Camera-type eye (tissue), 1 donor: ENCODE measurements at places on chromosomes 16 and 17. TPM values are rescaled to one million over a fixed set of nuclear protein-coding genes. Genes with fewer than 3 reads are reported as not detected.

The PRR35 gene
- total RNA-seq, result 2.0 TPM

The NATD1 gene
- total RNA-seq, result 9.5 TPM

The CNGB1 gene
- 50.7 TPM for total RNA-seq

The TBC1D3B gene
- total RNA-seq, result 4.7 TPM

The TBC1D26 gene
- 2.9 TPM for total RNA-seq

The PDE6G gene
- 6.4 TPM for total RNA-seq

The CTRB2 gene
- not detected for total RNA-seq

The ZPBP2 gene
- not detected for total RNA-seq

The MT1M gene
- not detected for total RNA-seq

The CFAP97D1 gene
- total RNA-seq, result not detected

The BRIP1 gene
- 11.0 TPM for total RNA-seq

The TP53TG3F gene
- total RNA-seq, result not detected

The KRTAP4-1 gene
- not detected for total RNA-seq

The SECTM1 gene
- total RNA-seq, result 6.6 TPM

The TIMM22 gene
- total RNA-seq, result 16.9 TPM

The RIPOR1 gene
- total RNA-seq, result 101 TPM

The CDH5 gene
- total RNA-seq, result 41.5 TPM

The SEZ6L2 gene
- 37.9 TPM for total RNA-seq

The AGRP gene
- total RNA-seq, result not detected

The HEATR9 gene
- not detected for total RNA-seq

The CYBC1 gene
- total RNA-seq, result 54.4 TPM

The HSD11B2 gene
- 4.3 TPM for total RNA-seq

The EMC8 gene
- 25.8 TPM for total RNA-seq

The ATXN2L gene
- 75.3 TPM for total RNA-seq

The CMTM2 gene
- total RNA-seq, result not detected

The TACO1 gene
- 14.3 TPM for total RNA-seq
